ENCODE measurements at places on chromosomes 12 and 14. TPM values are rescaled to one million over a fixed set of nuclear protein-coding genes. Genes with fewer than 3 reads are reported as not detected.

Gene KHNYN
- 51.4 TPM for polyA plus RNA-seq

- peak; percentile 10 for DNase-seq
These were observed 418.7 kb downstream of the NPAS3 start for GRCh38 chr14:33357225-33358010.

GRCh38 chr12:49985981-49986380 is 13.2 kb downstream of the AQP6 start:
- no peak for DNase-seq

Gene CREBL2
- 32.5 TPM for polyA plus RNA-seq
